ENCODE measurements at places on chromosomes 16 and 17.

GRCh38 chr17:17877529-17878358, 41.0 kb upstream of the SREBF1 start:
- DNase-seq: peak; percentile 94

DNA sequence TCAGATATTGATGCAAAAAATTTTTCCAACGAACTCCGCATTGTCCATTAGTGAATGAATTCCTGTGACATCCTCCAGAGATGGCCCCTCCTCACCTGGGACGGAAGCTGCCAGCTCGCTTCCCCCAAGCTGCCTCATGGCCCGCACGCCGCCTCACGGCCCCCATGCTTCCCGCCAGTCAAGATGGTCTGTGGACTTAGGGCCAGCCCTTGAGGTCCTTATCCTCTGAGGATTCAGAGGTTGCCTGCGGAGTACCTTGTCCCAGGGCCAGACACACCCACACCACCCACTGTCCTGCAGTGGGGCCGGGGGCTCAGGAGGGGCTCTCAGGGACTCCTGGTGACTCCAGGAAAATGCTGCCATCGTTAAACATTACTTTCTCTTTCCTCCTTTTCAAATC, 73.6 kb downstream of the SEC14L1 start:
- DNase-seq: no peak

GRCh38 chr16:75406943-75407342, 26.4 kb downstream of the CFDP1 start:
- no peak for DNase-seq

DNA sequence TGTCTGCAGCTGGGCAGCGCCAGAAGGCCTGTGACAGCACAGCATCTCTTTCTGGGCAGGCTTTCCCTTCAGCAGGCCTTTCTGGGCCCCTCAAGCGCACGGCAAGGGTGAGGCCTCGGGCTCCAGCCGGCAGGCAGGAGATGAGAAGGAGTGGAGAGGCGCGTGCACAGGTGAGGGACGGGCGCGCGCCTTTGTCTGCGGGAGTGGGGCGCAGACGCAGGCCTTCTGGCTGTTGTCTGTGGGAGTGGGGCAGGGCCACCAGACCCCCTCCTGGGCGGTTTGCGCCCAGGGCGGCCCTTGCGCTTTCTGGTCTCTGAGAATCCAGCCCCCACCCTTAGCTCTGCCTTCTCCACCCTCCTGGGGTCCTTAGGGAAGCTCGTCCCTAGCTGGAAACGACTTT, 6.5 kb downstream of the ZNF205 start:
- DNase-seq: no peak

DNA sequence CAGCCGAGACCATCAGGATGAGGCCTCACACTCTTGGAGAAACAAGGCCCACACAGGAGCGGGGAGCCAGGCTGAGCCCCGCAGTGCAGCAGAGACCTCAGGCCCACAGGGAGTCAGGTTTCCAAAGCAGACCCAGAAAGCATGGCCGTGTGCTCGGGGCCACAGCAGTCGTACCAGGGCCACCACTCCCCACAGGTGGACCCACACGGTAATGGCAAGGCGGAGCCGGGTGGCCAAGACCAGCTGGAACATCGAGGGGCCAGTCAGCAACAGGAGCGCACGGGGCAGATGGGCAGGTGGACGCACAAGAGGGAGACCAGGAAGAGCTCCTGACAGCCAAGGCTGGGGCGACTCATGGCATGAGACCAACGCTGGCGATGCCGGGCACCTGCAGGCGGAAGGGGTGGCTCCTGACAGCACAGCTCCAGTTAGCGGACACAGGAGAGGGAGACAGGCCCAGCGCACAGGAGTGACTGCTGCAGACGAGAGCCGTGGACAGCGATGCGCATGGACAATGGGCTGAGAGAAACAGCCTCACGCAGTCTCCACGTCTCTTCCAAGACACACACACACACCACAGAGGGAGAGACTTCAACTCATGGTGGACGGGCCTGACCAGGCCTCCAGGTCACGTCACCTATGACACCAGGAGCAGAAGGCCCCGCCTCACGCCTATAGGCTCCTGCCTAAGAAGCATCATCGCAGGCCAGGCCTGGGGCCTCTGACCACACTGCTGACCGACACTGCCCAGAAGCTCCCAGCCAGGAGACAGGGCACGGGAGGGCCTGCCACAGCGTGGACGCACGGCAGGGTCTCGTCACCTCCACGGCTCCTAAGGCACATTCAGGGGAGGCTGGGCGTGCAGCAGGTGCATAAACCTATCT, 58.6 kb downstream of the ZNF778 start:
- no peak for DNase-seq

DNA sequence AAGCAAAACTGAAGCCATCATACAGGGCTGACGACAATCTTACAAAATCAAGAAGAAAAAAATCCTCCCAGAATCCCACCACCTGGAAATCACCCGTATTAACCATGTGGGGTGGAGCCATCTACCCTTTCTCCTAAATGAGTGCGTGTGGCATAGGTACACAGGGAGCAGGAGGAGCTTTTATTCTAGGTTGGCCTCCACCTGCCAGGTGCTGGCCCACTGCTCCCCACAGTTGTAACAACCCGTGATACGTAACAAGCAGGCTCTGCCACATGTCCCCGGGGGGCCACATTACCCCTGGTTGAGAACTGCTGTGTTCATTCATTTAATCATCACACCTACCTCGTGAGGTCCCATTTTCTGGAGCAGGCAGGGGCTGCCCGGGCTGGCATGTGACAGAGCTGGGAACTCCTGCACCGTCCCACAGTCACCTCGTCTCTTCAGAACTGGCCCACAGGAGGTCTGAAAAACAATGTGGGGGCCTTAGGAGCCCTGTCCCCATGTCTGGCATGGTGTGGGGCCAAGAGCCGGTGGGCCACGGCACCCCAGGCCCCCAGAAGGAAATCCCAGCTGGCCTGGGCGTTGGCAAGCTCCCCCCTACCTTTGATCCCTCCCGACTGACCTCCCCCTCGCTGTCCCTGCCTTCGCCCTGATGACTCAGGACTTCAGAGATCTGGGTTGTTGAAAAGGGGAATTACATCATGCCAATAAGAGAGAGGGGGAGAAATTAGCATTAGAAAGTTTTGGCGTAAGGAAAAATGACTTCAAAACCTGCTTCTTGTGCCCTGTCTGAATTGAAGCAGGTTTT, 12.9 kb downstream of the CMIP start:
- no peak for DNase-seq

GRCh38 chr17:50184611-50185398, 16.6 kb downstream of the COL1A1 start:
- no peak for DNase-seq

DNA sequence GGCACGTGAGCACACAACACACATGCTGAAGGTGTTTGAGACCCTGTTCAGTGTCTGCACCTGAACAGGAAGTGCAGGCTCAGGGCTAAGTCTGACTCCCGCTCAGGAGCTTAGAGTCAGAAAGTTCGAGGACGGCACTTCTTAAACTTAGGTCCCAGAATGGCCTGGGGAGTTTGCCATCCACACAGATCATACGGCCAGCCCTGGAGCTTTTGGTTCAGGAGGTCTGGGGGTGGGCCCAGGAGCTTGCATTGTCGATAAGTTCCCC, 4.0 kb upstream of the CAMKK1 start:
- no peak for DNase-seq

- DNase-seq: no peak
Measured at GRCh38 chr17:47352848-47353247, 29.1 kb downstream of the EFCAB13 start.

DNA sequence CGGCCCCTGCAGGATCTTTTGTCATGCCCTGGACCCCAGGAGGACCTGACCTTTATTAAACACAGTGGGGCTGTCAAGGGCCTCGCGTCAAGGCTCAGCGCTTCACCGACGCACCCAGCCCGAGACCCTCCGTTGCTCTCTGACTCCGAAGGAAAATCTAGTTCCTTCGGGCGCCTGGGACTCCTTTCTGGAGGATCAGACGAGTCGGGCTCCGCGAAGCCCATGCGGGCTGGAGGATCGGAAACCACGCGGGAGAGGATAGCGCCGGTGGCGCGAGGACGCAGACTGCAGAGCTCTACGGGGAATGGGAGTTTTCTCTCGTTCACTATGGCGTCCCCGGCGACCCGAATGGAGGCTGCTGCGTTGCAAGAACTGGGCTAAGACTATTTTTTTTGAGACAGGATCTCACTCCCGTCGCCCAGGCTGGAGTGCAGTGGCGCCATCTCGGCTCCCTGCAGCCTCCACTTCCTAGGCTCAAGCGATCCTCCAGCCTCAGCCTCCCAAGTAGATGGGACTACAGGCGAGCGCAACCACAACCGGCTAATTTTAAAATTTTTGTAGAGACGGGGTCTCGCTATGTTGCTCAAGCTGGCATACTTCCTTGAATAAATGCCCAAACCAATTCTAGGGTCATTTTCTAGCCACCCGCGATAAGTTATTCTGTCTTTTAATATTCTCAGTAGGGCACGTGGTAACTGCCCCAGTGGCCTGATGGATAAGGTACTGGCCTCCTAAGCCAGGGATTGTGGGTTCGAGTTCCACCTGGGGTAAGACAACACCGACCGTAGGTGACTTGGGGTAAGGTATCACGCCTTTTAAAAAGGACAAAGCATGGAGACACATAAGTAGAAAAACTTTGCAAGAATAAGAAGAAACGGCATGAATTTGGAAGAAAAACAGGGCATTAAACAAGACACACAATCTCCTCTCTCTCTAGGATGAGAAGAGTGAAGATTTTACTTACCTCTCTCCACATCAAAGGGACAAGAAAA, 5.5 kb downstream of the OR1F1 start:
- no peak for DNase-seq

- peak; percentile 89 for DNase-seq
Measured at GRCh38 chr16:49811644-49812334, 44.1 kb downstream of the ZNF423 start.

GRCh38 chr16:51734220-51734619, 583.1 kb upstream of the SALL1 start:
- no peak for DNase-seq

DNA sequence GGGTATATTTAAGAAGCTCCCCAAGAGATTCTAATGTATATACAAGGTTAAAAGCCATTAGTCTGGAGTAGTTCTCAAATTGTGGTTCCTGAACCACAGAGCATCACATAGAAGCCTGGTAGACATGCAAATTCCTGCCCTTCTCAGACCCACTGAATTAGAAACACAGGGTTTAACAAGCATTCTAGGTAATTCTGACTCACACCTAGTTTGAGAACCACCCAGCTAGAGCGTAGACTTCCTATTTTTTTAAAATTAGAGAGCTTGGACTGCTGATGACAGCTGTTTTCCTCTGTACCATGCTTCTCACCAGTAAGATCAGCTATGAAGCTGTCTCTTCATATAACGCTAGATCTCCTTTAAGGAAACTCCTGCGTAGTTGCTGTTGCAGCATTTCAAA, 50.6 kb downstream of the HS3ST3B1 start:
- DNase-seq: no peak

DNA sequence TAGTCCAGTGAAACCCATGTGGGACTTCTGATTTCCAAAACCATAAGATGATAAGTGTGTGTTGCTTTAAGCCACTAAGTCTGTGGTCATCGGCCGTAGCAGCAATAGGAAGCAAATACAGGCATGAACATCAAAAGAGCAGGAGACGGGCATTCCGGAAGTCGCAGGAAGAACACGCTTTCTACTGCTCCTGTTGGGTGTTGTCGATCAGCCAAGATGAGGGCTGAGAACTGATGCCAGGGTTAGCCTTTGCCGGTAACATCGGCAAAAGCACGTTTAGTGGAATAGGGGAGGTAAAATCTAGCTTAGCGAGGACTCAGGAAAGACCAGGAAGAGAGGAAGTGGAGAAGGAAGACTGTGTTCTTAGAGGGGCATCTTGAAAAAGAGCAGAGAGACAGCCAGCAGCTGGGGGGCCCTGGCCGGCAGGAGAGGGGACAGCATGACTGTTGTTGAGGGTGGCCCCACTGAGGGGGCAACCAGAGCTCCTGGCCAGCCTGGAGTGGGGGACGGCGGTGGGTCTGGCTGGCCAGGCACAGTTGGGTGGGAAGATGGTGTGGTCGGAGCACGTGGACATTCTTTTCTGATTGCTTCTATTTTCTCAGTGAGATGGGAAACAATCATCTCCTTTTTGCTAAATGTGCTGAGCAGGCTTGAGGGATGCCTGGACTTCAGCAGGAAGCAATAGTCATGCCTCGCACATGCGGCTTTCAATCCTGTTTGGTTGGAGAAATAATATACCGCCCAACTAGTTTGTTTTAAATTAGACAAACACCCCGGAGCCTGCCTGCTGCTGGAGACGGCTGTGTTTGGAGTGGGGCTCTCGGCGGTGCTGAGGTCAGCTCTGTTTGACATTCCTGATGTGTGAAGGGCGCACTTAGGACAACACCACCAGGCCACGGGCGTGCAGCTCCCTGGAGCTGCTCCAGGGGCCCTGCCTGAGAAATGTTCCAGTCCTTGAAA, 109.9 kb downstream of the METRNL start:
- peak; percentile 94 for DNase-seq
